RKO (cell line): ENCODE measurements at places on chromosomes 2 and 18.

- DNase-seq = no peak
Measured at GRCh38 chr18:45938488-45938935, 28.6 kb downstream of the EPG5 start.

DNA sequence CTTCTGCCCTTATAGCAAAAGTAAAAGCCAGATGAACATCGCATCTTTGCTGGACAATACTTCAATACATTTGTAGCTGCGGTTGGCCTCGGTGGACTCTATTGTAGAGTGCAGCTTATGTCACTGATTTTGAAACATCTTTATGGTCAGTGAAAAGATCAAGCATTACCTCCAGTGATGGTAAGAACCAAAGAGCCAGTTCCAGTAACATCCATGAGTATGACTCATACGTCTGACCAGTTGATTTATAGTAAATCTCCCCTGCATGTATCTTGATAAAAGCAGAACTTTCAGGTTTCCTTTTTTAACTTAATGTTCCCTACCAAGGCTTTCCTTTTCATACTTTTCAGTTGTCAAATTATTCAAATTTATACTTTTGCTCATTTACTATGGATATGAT, 119.2 kb upstream of the HNRNPA3 start:
- DNase-seq = no peak

DNA sequence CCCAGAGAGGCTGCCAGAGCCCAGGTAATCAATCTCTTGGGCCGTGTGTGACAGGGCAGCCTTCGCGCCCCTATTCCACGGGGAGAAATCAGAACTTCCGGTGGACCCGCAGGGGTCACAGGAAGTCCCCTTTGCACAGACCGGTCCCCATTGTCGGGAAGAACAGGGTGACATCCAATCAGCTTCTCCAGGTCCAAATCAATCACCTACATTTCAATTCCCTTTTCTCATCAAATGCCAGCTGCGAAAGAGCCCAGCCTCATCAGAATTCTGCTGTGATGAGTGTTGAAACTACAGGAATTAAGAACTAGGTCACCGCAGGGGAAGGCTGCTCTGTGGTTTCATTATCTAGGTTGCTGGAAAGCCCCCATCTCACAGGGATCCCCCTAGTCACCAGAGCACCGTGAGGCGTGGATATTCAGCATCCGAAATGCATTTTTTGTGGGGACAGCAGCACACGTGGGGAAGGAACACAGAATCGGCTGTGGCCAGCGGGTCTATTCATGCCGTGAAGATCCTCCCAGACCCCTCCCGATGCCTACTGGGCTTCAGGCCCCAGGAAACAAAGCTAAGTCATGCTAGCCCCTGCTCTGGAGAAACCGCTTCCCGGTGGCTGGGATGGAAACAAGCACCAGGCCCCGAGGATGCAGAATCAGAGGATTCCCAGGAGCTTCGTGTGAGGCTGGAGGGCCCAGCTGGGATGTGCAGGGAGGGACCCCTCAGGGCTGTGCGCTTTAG, 193.7 kb upstream of the ID2 start:
- no peak for DNase-seq

DNA sequence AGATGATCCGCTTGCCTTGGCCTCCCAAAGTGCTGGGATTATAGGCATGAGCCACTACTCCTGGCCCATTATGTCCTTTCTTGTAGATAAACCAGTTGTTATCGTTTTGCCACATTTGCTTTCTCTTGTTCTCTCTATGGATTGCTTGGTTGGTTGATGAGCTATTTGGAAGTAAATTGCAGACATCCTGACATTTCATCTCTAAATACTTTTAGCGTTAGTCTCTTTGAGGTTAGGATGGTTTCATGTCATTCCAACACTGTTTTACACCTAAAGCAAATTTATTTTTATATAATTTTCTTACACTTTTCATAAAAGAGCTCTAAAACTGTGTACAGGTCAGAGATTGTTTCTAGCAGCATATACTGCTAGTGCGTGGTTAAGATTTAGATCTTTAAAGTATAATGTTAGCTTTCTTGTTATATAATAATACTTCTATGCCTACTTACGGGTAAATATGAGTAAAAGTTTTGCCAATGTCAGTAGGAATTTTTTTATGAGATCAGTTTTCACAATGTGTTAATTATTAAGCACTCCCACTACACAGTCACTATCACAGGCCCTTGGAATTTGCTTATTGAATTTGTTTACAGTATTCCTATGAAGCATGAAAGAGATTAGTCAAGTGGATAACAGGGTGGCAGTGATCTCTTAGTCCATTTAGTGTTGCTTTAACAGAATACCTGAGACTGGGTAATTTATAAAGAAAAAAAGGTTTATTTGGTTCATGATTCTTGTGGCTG, 10.3 kb downstream of the POLI start:
- DNase-seq = no peak

DNA sequence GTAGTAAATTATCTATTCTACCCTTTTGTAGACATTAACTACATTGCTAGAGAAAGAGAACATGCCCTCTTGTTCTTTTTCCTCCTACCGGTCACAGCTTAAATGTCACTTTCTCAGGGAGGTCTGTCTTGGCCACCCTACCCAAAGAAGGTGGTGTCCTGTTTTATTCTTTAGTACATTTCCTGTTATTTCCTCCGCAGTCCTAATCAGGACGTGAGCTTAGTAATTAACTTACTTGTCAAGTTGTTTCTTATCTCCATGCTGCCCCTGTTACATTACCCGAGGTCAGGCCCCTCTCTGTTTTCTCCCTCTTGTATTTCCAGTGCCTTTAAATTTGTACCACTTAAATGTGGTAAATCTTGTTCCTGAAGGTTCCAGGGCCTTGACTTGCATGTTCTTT, 73.7 kb upstream of the RMDN2 start:
- DNase-seq = no peak

DNA sequence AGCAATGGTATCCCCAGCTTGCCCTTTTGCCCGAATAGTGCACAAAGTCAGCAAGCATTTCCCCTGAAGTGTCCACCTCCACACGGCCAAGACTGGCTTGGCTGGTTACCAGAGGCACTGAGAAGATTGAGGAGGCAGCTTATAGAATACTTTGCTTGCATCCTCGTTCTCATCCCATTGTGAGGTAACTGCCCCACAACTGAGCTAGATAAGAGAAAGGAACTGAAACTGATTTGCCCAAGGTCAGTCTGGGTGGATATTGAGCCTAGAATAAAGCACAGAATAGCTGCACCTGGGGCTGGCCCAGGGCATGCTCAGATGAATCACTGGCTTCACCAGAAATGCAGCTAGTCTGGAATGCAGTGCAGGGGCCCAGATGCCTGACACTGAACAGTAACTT, 32.7 kb upstream of the MAP4K3 start:
- DNase-seq = no peak

- no peak for DNase-seq
Measured at GRCh38 chr2:200447139-200447855, 62.6 kb downstream of the KCTD18 start.

- peak; percentile 64 for DNase-seq
Measured at GRCh38 chr2:238784671-238785527, 63.0 kb upstream of the TWIST2 start.

GRCh38 chr2:119442850-119443249, 11.2 kb downstream of the TMEM37 start:
- DNase-seq = no peak

- DNase-seq = no peak
Measured at GRCh38 chr2:16216558-16216945, 276.2 kb downstream of the MYCN start.

GRCh38 chr2:59237311-59237710, 996.2 kb upstream of the FANCL start:
- no peak for DNase-seq

- no peak for DNase-seq
Measured at GRCh38 chr18:45357686-45358470, 257.4 kb upstream of the SLC14A2 start.

- DNase-seq = peak; percentile 45
Measured at GRCh38 chr2:238439917-238440316, 13.2 kb downstream of the ASB1 start.
